ENCODE measurements at places on chromosomes 12 and 14. TPM values are rescaled to one million over a fixed set of nuclear protein-coding genes. Genes with fewer than 3 reads are reported as not detected.

ALDH2 gene
- total RNA-seq, result 23.2 TPM

CMA1 gene
- total RNA-seq, result not detected

DNA sequence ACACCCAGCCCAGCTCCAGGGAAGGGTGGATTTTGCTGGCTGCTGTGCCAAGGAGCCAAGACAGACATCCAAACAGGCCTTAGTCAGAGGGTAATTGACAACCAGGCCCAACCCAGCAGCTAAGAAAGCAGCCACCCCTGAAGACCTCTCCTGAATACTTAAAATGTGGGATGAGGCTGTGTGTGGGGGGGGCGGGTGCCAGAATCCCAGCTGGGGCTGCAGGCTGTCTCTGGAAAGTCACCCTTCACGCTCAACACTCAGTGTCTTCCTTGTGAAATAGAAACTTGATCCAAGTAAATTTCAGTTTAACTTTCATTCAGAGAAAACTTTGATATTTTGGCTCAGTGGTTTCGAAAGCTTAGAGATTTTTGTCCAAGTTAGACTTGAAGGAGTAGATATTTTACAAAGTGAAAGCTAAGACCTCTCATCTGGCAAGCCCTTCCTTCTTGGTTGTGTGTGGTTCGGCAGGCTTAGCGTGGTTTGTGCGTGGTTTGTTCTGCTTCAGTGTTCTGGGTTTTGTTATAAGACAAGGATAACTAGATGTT lies 5.1 kb downstream of the PAPLN start:
- DNase-seq, result no peak

DNA sequence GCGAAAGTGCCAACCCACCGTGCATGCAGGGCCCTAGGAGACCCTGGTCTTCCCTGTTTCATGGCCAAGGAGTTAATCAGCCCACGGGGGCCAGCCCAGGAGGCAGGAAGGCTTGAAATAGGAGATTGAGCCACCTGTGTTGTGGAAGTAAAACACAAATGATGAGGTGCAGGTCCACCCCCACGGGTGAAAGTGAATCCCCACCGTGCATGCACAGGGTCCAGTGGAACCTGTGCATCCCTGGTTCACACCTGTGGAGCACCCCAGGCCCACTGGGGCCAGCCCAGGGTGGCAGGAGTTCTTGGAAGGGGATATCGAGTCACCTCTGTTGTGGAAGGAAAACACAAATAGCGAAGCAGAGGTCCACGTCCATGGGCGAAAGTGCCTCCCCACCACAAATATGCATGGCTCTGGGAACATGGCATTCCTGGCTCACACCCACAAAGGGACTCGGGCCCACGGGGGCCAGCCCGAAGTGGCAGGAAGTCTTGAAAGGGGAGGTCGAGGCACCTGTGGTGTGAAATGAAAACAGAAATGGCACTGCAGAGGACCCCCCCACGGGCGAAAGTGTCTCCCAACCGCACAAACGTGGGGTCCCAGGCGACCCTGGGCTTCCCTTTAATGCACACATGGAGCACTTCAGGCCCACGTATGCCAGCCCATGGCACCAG lies 381.5 kb downstream of the ALG10 start:
- no peak for DNase-seq

DNA sequence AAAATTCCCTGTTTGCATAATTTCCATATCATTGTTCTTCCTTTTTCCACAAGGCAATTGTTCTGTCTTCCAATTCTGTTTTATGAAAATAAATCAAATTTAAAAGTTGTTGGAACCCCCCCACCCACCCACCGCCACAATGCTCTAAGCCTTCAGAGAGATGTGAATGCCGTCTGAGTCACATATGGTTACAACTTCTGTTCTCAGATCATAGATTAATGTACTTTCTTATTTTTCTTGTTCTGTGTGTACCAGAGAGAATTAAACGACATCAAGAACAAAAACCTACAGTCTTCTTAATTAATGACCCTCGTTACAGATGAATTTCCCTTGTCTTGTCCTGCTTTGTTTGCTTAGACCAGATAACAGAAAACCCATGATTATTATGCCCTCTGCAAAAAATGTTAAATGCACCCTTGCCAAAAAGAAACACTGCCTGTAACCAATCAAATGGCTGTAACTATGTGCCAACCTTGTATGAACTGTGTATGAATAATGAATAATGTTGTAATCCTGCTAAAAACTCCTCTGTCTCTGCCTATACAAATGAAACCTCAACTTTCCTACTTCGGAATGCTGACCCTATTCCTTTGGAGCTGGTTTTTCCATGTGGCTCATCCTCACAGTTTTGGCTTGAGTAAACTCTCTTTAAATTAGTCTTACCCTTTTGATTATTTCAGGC lies 14.0 kb downstream of the OR6S1 start:
- no peak for DNase-seq

DNA sequence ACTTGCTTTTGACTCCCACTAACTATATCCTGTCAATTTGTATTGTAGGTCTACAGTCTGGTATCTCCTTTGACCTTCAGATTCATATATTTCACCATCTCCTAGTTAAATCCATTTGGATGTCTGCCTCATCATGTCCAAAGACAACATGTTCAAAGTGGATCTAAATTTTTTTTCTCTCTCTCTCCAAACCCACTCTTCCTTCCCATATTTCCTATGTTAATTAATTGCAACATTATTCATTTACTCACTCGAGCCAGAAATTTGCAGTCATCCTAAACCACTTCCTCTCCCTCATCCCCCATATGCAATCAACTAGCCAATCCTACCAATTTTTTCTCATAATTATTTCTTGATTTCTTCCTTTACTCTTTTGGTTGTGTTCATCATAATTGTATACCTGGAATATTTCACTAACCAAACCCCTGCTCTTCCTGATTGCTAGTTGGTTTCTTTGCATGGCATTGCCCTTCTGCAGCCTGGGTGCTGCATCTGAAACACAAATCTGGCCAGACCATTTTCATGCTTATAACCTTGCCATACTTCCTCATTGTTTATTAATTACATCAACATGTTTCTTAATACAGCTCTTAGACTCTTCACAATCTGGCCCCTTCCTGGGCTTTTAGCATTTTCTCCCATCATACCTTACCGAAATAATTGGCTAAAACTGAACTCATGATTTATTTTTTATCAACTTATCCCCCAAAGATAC lies 442.2 kb downstream of the ADAMTS20 start:
- DNase-seq, result no peak

DNA sequence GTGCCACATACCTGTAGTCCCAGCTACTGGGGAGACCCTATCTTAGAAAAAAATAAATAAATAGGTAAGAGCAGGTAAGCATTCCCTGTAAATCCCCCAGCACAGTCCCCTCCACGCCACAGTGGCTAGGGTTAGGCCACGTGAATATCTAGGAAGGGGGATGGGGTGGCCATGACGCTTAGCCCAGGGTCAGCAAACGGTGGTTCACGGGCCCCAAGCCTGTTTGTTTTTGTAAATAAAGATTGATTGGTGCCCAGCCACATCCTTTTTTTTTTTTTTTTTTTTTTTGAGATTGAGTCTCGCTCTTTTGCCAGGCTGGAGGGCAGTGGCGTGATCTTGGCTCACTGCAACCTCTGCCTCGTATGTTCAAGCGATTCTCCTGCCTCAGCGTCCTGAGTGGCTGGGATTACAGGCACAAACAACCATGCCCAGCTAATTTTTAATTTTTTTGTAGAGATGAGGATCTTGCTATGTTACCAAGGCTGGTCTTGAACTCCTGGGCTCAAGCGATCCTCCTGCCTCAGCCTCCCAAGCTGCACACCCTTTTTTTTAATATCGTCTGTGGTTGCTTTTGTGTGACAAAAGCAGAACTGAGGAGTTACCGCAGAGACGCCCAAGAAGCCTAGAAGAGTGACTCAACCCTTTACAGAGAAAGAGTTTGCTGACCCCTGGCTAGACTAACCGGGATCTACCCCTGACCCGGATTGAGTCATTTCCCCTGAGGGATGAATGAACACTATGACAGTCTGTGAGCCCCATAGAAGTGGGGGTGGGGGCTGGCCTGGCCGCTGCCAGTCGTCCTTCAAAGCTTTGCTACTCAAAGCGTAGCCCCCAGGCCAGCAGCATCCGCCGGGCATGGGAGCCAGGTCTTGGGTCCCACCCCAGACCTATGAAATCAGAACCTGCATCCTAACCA lies 113.7 kb upstream of the NCOR2 start:
- DNase-seq, result no peak

DNA sequence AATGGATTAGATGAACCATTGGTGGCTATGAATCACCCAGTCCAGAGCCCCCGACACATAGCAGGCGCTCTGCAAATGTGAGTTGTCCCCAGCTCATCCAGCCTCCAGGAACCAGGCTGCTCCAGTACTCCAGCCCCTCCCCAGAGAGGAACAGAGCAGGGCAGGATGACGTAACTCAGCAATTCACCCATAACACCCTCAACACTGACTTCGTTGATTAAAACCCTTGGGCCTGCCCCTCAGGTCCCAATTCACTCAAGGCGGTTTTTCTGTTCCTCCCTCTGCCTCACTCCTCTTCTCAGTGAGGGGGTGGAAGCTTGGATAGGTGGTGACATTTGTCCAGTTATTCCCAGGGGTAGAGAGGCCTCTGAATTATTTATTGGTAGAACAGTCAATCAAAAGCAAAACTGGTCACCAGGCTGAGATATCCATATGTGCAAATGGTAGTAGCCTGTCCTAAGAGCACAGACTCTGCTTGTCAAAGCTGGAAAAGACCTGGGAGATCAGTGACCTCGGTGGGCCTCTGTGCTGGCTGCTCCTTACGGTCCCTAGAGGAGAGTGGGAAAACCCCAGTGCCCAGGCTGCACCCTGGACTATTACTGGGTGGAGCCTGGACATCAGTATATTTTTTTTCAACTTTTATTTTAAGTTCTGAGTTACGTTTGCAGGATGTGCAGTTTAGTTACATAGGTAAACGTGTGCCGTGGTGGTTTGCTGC lies 97.0 kb downstream of the CMKLR1 start:
- no peak for DNase-seq

- no peak for DNase-seq
Measured at GRCh38 chr12:52126050-52126604, 46.6 kb downstream of the SMIM41 start.
